ENCODE measurements at places on chromosomes 4 and X. TPM values are rescaled to one million over a fixed set of nuclear protein-coding genes. Genes with fewer than 3 reads are reported as not detected.

CFAP47 gene
- not detected for total RNA-seq

MAGEC3 gene
- not detected for total RNA-seq

RIPPLY1 gene
- not detected for total RNA-seq

CITED1 gene
- total RNA-seq: not detected

POLN gene
- 2.2 TPM for total RNA-seq

ETDA gene
- not detected for total RNA-seq

CT45A1 gene
- not detected for total RNA-seq

ALB gene
- total RNA-seq: not detected

MTMR8 gene
- 0.44 TPM for total RNA-seq

ZCCHC18 gene
- 0.99 TPM for total RNA-seq

FAM184B gene
- not detected for total RNA-seq

ATOH1 gene
- not detected for total RNA-seq

Measured in left ventricle myocardium inferior (tissue), 1 donor.